ENCODE measurements at places on chromosomes 5 and 9.

DNA sequence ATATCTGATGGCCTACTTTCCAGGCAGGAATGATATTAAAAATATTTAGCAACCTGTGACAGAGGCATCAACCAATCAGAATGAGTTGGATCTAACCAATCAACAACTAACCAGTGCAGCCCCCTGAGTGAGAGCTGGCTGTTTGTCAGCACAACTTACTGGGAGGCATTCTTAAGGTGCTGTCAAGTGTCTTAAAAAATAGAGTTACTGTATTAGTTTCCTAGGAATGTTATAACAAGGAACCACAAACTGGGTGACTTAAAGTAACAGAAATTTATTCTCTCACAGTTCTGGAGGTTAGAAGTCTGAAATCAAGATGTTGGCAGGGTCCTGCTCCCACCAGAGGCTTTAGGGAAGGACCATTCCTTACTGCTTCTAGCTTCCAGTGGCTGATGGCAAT is 85.2 kb downstream of the ATG10 start:
- DNase-seq = no peak

DNA sequence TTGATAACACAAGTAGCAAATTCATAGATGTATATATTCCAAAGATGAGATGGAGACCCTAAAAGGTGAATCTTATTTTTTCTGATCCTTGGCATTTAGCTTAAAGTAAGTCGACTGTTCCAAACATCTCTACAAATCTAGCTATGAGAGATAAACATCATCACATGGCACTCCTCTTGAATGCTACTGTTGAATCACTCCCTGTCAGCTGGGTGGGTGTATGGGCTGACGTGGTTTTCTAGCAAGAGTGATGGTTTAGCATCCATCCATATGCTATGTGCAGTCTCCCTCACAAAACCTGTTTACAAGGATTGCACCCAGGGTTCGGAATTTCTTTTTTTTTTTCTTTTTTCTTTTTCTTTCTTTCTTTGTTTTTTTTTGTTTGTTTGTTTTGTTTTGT is 13.8 kb downstream of the ACO1 start:
- no peak for DNase-seq

- DNase-seq = no peak
These were observed 9.8 kb upstream of the ADRA1B start for GRCh38 chr5:159906463-159906862.

DNA sequence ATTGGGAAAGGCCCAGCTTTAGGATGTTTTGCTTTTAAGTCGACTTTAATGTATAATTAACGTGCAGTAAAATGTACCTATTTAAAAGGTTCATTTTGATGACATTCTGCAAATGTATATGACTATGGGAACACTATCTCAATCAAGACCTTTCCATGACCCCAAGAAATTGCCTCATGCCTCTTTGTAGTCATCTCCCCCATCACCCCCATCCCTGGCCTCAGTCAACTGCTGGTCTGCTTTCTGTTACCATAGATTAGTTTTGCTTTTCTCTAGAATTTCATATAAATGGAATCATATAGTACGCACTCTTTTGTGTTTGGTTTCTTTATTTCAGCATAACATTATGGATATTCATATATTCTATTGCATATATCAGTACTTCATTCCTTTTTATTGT is 80.7 kb upstream of the C9orf72 start:
- no peak for DNase-seq

DNA sequence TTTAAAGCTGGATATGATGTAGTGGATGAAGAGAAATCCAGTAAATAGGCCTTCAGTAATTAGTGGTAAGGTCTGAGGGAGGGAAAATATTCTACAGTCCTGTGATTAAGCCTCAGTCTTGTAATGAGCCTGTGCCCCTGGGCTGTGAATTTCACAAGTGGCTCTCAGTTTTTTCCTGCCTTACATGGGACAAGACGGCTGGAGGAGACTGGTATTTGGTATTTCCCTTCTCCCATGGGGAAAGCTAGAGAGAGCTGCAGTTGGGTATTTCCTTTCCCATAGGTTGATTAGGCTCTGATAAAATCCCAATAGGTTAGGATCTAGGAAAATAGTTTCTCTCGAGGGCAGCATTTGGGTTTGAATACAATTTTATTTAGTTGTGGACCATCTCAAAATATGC is 62.2 kb upstream of the GNA14 start:
- no peak for DNase-seq

GRCh38 chr9:116859763-116860162 is 172.7 kb downstream of the TRIM32 start:
- no peak for DNase-seq

GRCh38 chr9:128788445-128788844 is 1.4 kb downstream of the TBC1D13 start:
- DNase-seq = no peak

GRCh38 chr9:115063058-115063845 is 54.7 kb downstream of the TNC start:
- DNase-seq = no peak
